GM23338 (cell line): ENCODE measurements at places on chromosomes 7 and 10. TPM values are rescaled to one million over a fixed set of nuclear protein-coding genes. Genes with fewer than 3 reads are reported as not detected.
A peak's percentile ranks its signal among the peaks of the same experiment; 100 is the strongest.

GRCh38 chr7:15199482-15199881, 296.9 kb upstream of the DGKB start:
- peak; percentile 39 for DNase-seq
- H3K27ac ChIP-seq: no peak overlapping the region
- H3K4me3 ChIP-seq: no peak overlapping the region
- peaks cover 31% of the 10 kb centered on the region for H3K4me1 ChIP-seq
- no peaks in the 10 kb centered on the region for H3K36me3 ChIP-seq

DNA sequence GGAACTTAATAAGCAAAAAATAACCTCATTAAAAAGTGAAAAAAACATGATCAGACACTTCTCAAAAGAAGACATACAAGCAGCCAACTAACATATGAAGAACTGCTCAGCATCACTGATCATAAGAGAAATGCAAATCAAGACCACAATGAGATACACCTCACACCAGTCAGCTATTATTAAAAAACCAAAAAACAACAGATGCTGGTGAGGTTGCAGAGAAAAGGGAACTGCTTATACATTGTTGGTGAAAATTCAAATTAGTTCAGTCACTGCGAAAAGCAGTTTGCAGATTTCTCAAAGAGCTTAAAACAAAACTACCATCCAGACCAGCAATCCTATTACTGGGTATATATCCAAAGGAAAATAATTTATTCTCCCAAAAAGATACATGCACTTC, 513.3 kb downstream of the MDFIC start:
- H3K36me3 ChIP-seq: no peaks in the 10 kb centered on the region
- no peak for DNase-seq

Gene DENND2A
- 5.6 and 10.0 TPM in 2 replicates for total RNA-seq

Gene AKR1D1
- total RNA-seq: 0.14 TPM in 1 of 2 replicates, not detected in the other

- H3K36me3 ChIP-seq: no peaks in the 10 kb centered on the region
- H3K27ac ChIP-seq: peak overlapping the region; percentile 48
- no peaks in the 10 kb centered on the region for H3K27me3 ChIP-seq
- H3K4me1 ChIP-seq: peaks cover 19% of the 10 kb centered on the region
- DNase-seq: peak; percentile 59
- no peak overlapping the region for H3K4me3 ChIP-seq
Measured at GRCh38 chr10:70368774-70369482, 13.5 kb downstream of the LRRC20 start.

Gene LARP4B
- total RNA-seq: 52.3 and 59.6 TPM in 2 replicates

Gene ZCWPW1
- 0.59 and 1.0 TPM in 2 replicates for total RNA-seq

Gene UROS
- total RNA-seq: 43.4 and 47.1 TPM in 2 replicates

DNA sequence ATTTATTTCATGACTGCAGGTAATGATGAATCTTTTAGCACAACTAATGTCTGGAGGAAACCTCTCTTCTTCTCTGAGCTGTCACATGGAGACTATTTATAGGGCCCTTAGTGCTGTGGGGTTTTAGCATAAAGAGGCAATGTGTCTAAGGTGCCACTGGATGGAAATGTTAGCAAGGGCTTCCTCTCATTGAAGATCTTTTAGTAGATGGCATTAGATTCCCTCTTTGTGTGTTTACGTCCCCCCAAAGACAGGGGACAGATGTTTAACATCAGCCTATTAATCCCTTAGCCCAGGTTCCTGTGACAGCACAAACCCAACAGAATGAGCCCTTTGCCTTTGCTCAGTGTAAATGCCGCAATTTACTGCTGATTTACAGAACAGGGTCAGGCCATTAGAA, 208.6 kb downstream of the SKAP2 start:
- no peak overlapping the region for H3K4me3 ChIP-seq
- H3K27me3 ChIP-seq: no peaks in the 10 kb centered on the region
- peaks cover 70% of the 10 kb centered on the region for H3K4me1 ChIP-seq
- no peaks in the 10 kb centered on the region for H3K36me3 ChIP-seq
- no peak for DNase-seq
- no peak overlapping the region for H3K27ac ChIP-seq

Gene ARF5
- total RNA-seq: 196 TPM in 2 replicates

- no peak overlapping the region for H3K27ac ChIP-seq
- H3K4me3 ChIP-seq: no peak overlapping the region
- H3K27me3 ChIP-seq: no peaks in the 10 kb centered on the region
- DNase-seq: no peak
- peaks cover 20% of the 10 kb centered on the region for H3K4me1 ChIP-seq
Measured at GRCh38 chr7:105779856-105780780, 96.3 kb downstream of the ATXN7L1 start.

Gene CYP3A4
- total RNA-seq: not detected in 2 replicates

- H3K4me1 ChIP-seq: no peaks in the 10 kb centered on the region
- no peak for DNase-seq
- H3K36me3 ChIP-seq: no peaks in the 10 kb centered on the region
- H3K27ac ChIP-seq: no peak overlapping the region
- H3K4me3 ChIP-seq: no peak overlapping the region
Measured at GRCh38 chr7:40197527-40197926, 62.7 kb downstream of the SUGCT start.

DNA sequence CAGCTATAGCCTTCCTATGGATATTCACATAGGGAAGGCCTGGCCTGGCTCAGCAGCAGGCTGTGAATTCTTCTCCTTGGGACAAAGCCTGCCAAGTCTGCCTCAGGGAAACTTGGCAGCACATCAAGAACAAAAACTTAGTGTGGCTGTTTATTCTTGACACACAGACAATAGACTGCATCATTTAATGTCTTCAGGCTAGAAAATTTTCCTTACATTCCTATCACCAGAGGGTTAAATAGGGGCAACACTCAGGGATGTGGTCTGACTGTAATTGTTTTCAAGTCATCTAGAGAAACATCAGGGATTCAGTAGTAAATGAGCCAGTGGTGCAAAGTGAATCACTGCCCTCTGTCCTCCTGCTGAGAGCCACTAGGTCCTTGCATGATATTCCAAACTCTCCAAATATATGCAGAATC, 137.3 kb downstream of the SEMA3C start:
- H3K27ac ChIP-seq: no peak overlapping the region
- no peak overlapping the region for H3K4me3 ChIP-seq
- no peaks in the 10 kb centered on the region for H3K27me3 ChIP-seq
- H3K36me3 ChIP-seq: no peaks in the 10 kb centered on the region
- peak; percentile 13 for DNase-seq
- no peaks in the 10 kb centered on the region; the same call in 1 of the 2 replicates for H3K4me1 ChIP-seq

DNA sequence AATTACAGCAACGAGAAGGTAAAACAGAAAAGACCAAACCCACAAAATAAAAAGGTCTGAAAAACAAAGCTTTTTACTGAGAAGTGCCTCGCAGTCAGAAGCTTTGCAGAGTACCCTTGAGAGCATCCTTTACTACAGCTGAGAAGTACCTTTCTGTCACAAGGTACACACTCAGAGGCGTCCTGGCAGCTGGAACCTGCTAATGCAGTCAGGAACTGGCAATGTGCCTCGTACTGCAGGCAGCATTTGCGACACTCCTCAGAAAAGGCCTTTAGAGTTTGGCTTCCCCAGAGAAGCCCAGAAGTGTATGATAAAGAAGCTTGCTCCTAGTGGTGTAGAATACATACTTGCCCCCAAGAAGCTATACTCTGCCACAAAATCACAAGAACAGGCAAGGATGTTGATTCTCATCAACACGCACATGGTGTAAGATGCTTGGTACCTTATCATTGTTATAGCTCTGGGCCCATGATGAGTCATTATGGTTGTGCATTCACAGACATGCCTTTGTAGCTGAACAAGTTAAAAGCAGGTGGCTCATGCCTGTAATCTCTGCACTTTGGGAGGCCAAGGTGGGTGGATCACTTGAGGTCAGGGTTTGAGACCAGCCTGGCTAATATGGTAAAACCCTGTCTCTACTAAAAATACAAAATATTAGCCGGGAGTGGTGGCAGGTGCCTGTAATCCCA, 2.0 kb upstream of the GTPBP4 start:
- no peak overlapping the region for H3K27ac ChIP-seq
- no peaks in the 10 kb centered on the region for H3K27me3 ChIP-seq
- H3K4me3 ChIP-seq: no peak overlapping the region
- no peak for DNase-seq
- peaks cover 21% of the 10 kb centered on the region for H3K4me1 ChIP-seq

Gene LIPM
- total RNA-seq: not detected in 2 replicates

DNA sequence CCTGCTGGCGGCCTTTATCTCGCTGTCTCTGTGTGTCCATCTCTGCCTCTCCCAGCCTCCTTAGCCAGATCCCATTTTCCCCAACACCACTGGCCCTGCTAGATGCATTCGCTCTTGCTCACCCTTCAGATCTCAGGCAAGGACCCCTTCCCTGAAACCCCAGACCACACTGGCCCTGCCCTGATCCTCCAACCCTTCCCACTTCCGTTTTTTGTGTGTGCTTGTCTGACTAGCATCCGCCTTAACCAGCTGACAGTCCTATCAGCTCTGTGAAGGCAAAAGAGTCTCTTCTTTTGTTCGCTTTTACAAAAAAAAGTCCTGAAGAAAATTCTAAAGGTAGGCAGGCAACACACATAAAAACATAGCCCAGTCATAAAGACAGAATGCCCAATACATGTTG, 28.7 kb downstream of the CHST15 start:
- H3K27me3 ChIP-seq: no peaks in the 10 kb centered on the region
- H3K36me3 ChIP-seq: no peaks in the 10 kb centered on the region
- no peak for DNase-seq

DNA sequence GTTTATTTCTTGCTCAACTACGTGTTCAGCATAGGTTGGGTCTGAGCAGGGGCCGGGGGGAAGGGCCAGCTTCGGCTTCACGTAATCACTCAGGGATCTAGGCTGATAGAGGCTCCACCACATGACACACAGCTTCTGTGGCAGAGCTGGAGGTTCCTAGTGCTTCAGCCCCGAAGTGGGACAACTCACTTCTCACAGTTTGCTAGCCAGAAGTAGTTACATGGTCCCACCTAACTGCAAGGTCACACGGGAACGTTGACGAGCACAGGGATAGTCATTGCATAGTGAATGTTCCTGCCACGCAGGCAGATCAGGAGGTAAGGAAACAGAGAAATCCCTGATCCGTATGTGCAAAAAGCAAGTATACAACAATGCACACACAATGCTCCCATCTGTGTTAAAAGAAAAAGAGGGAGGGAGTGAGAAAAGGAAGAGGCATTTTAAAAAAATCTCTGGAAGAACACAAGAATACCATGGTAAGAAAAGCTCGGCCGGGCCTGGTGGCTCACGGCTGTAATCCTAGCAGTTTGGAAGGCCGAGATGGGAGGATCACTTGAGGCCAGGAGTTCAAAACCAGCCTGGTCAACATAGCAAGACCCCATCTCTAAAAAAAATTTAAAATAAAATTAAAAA, 16.9 kb downstream of the SMURF1 start:
- peaks cover 15% of the 10 kb centered on the region; the same call in 1 of the 2 replicates for H3K4me1 ChIP-seq
- H3K27me3 ChIP-seq: no peaks in the 10 kb centered on the region
- H3K4me3 ChIP-seq: no peak overlapping the region
- peak overlapping the region; percentile 24; the same call in 1 of the 2 replicates for H3K27ac ChIP-seq

GRCh38 chr10:128096486-128097199, 29.6 kb downstream of the MKI67 start:
- no peaks in the 10 kb centered on the region for H3K27me3 ChIP-seq
- no peak overlapping the region for H3K4me3 ChIP-seq
- no peaks in the 10 kb centered on the region for H3K4me1 ChIP-seq
- no peak overlapping the region for H3K27ac ChIP-seq
- no peak for DNase-seq

DNA sequence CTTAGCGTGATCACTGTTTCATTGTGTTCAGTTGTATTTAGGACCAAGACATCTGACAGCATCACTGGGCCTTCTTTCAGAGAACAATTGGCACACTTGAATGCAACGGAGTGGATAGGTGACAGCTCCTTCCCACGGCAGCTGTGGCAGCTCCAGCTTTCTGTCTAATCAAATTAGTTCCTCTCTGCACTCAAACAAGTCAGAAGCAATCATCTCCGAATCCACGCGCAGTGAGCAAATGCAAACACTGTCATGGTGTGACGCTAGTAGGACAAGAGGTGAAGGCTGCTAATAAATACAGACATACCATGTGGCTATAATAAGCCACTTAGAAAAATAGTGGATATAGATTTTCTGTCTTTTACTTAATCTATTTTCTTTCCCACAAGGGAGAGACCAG, 542.4 kb downstream of the ACTR3B start:
- H3K27me3 ChIP-seq: no peaks in the 10 kb centered on the region
- no peak overlapping the region for H3K4me3 ChIP-seq
- no peaks in the 10 kb centered on the region for H3K36me3 ChIP-seq
- no peak for DNase-seq
- no peaks in the 10 kb centered on the region for H3K4me1 ChIP-seq

GRCh38 chr7:115840702-115841101, 189.9 kb downstream of the TFEC start:
- no peak overlapping the region for H3K27ac ChIP-seq
- no peak overlapping the region for H3K4me3 ChIP-seq
- no peaks in the 10 kb centered on the region for H3K27me3 ChIP-seq

GRCh38 chr10:113613977-113614690, 49.7 kb downstream of the NRAP start:
- H3K4me3 ChIP-seq: no peak overlapping the region
- H3K27ac ChIP-seq: no peak overlapping the region
- peak; percentile 32 for DNase-seq
- no peaks in the 10 kb centered on the region for H3K36me3 ChIP-seq
